ENCODE measurements at places on chromosomes 3 and 15. TPM values are rescaled to one million over a fixed set of nuclear protein-coding genes. Genes with fewer than 3 reads are reported as not detected.

Gene ISLR2
- total RNA-seq: 1.1 TPM

Gene TBC1D5
- 77.7 TPM for total RNA-seq

Gene LMOD3
- total RNA-seq: 0.09 TPM

Gene P2RY13
- 2.5 TPM for total RNA-seq

Gene REC114
- total RNA-seq: not detected

Gene TRH
- not detected for total RNA-seq

Gene ARGFX
- total RNA-seq: not detected

DNA sequence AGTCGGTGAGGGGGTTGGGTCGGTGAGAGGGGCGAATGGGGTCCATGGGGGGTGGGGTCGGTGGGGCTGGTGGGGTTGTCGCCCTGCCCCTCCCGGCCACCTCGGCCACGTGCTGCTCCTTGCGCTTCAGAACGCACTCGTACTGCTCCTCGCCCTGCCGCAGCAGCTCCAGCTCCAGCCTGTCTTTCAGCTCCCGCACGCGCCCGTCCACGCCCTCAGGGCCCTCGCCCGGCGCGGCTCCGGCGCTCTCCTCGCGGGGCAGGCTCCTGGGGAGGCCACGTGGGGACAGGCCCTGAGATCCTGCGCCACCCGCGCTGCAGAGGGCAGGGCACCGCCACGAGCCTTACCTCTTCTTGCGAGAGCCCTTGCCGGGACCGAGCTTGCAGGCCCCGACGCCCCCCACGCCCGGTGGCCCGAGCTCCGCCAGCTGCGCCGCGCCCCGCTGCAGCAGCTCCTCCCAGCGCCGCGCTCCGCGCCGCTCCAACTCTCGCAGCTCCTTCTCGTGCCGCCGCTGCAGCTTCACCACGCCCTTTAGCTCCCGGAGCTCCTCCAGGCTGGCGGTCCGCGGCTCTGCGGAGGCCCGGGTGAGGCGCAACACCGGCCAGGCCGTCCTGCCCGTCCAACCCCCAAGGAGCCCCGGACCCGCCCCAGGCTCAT is 8.2 kb upstream of the ANKRD63 start:
- peak; percentile 72 for DNase-seq

- no peak for DNase-seq
Measured at GRCh38 chr3:64143409-64144130, 81.7 kb downstream of the PRICKLE2 start.

GRCh38 chr3:102525624-102526023 is 90.8 kb downstream of the ZPLD1 start:
- DNase-seq: no peak

GRCh38 chr3:77462951-77463350 is 423.1 kb downstream of the ROBO2 start:
- DNase-seq: no peak

GRCh38 chr15:42273900-42274701 is 868 bp upstream of the TMEM87A start:
- DNase-seq: peak; percentile 82

GRCh38 chr3:59641169-59641899 is 591.5 kb upstream of the CFAP20DC start:
- DNase-seq: no peak

GRCh38 chr3:158802409-158803268 is 785 bp downstream of the MFSD1 start:
- no peak for DNase-seq

DNA sequence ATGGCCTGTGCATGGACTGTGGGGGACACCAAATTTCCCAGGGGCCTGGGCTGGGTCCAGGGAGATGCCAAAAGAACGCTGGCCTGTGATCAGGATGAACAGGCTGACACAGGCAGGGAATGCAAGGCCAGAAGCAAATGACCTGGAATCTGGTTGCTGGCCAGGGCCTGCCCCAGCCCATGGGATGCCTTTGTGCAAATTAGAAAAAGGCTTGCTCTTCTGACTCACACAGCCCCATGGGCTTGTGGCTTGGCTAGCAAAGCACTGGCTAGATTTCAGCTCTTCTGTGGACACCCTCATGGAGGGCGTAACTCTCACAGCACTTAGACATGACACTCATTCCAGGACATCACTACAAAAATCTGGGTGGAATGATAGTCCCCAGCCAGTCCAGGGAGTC is 356.0 kb downstream of the SHQ1 start:
- DNase-seq: peak; percentile 84

DNA sequence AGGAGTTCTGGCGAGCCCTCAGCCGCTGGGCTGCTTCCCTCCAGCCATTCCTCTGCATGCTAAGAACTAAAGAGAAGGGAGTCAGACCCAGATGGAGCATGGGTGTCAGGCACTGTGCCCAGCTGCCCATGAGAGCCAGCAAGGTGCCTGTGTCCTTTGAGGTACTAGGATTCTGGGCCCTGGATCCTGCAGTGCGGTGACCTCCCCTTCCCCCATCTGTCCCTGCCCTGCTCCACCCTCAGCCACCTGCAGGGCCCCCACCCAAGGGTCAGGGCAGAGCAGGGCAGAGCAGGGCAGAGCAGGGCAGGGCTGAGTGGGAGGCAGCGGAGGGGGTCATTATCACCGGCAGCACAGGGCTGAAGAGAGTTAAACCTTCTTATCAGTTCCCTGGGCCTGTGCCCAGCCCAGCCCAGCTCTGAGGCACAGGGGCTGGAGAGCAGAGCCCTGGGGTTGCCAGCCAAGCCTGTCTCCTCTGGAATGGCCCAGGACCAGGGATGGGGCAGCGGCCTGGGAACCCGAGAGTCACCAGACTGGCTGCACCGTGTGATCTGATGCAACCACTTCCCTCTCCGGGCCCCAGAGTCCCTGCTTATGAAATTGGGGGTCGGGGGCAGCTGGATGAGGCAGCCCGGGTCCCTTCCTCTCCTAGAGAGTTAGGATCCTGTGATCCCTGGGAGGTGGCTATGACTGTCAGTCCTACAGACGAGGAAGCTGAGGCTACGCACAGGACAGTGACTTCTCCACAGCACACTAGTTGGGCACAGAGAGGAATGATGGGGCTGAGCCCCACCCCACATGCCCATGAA is 17.3 kb downstream of the ZDHHC19 start:
- no peak for DNase-seq

DNA sequence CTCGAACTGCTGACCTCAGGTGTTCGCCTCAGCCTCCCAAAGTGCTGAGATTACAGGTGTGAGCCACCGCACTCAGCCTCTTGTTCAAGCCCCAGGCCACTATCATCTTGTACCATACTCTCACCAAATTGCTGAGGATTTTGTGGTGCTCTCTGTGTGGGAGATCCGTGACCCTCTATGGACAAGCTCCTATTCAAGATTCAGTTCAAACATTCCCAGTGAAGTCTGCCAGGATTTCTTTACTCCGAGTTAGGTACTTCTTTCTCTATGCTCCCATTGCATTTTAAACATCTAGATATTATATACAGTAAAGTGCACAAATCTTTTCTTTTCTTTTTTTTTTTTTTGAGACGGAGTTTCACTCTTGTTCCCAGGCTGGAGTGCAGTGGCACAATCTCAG is 856 bp upstream of the TM4SF19 start:
- no peak for DNase-seq

GRCh38 chr3:81620849-81621248 is 140.6 kb downstream of the GBE1 start:
- no peak for DNase-seq

GRCh38 chr3:129618901-129619671 is 12.6 kb upstream of the PLXND1 start:
- DNase-seq: peak; percentile 58

GRCh38 chr3:66497288-66497984 is 3.4 kb downstream of the LRIG1 start:
- DNase-seq: no peak

- DNase-seq: peak; percentile 84
Measured at GRCh38 chr3:62142331-62143085, 230.8 kb downstream of the FEZF2 start.

- no peak for DNase-seq
Measured at GRCh38 chr3:152444029-152444641, 175.4 kb downstream of the MBNL1 start.

DNA sequence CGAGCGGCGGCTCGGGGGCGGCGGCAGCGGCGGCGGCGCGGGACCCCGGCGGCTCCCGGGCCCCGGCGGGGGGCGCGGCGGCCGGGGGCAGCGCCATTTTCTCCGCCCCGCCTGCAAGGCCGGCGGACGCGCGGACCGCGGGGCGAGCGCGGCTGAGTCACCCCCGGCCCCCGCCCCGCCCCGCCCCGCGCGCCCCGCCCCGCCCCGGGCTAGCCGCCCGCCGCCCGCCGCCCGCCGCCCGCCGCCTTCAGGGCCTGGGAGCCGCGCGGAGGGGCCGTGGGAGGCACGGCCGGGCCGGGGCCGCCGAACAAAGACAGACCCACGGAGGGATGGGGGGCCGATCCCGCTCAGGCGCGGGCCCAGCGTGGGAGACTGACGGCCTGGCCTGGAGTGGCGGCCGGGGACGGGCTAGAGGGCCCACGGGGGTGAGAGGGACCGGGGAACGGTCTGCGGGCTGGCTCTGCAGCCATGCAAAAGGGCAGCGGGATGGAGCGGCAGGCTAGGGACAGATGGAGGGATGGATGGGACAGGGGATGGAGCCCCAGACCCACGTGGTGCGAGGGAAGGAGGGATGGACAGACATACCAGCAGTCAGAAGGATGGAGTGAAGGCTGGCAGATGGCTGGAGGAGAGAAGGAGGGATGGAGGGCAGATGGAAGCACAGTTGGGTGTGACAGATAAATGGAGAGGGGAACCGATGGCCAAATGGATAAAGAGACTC is at the start of gene EIF4E3:
Gene EIF4E3, minus strand, starts transcription at position 132 of the 721 bp plus-strand sequence. Its CDS starts 35 bp downstream, at position 97.
- peak; percentile 71 for DNase-seq

GRCh38 chr15:97729270-97729669 is 231.2 kb upstream of the ARRDC4 start:
- peak; percentile 52 for DNase-seq

DNA sequence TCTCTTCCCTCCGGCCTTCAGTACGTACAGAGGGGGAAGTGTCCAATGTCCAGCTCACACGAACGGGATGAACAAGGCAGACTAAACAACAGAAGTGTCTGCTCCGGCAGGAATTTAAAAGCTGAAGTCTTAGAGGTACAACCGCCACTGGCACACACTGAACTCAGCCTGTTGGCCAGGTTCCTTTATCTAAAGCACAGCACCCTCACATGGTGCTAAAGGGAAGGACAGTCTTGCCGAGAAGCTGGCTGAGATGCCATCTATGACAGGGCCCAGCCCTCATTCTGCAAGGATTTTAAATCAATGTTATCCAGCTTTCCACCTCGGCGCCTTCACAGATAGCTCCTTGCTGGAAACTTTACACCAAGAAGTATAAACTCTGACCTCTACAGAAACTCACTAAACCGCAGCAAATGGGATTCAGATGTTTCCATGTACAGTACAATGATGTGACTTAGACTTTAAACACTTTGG is 2.8 kb downstream of the ADAMTS17 start:
- DNase-seq: peak; percentile 83

DNA sequence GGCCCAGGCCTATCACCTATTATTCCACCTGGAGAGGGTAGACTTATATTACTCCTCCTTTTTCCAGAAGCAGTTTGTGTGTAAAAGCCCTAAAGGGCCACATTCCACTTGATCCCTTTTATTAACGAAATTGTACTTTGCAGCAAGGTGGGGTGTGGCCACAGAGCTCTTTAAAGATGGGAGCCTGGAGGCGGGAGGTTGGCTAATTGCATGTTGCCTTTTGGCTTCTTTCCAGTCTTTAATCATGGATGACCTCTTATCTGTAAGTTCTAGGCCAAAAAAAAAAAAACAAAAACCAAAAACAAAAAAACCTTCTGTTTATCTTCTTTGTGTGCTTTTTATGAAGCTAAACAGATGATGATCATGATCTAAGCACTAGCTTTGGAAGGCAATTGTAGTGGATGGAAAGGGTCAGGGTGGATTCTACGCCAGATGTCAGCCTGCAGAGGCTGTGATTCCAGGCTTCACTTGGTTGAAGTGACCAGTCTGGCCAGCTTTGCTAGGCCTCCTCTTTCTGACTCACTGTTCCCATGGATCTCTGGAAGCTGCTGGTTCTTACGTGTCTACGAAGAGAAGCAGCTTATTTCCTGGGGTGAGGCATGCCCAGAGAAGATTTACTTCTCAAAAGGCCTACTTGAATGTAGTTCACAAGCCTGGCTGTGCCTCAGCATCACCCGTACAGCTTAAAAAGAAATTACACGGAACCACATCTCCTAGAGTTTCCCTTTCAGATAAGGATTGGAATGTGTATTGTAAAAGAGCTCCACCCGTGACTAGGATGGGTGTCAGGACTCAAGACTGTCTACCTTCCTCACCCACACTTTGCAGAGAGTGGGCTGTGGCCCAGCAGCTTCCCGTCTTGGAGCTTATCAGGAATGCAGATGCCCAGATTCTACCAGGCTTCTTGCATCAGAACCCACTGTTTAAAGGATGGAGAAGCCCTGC is 330.9 kb upstream of the C2CD4B start:
- no peak for DNase-seq

Measured in kidney (tissue), 22 donors.